ENCODE measurements at places on chromosomes 2 and 18. TPM values are rescaled to one million over a fixed set of nuclear protein-coding genes. Genes with fewer than 3 reads are reported as not detected.
A peak's percentile ranks its signal among the peaks of the same experiment; 100 is the strongest.

The CRYGC gene
- total RNA-seq: not detected

DNA sequence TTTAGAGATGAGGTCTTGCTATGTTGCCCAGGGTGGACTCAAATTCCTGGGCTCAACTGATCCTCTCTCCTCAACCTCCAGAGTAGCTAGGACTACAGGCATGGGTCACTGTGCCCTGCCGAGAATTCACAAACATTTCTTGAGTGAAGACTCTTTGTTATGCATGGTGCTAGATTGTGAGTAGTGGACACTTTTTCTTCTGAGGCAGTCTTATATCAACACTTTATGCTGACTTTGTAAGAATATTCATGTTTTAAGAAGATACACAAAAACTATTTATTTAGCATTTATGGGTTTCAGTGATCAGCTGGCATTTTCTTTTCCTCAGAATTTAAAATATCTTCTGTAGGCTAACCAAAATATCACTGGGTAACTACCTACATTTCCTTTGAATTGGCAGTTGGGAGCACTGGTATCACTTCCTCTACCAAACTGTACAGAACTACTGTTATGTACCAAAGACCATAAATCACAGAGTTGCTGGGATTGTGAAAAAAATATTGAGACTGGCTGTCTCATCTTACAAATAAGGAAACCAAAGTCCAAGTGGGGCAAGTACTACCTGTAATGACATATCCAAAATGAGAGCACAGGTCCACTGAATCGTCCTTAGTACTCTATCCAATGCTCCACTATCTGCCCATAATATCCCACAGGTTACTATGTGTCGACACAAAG is 34.0 kb downstream of the DOCK10 start:
- no peak for DNase-seq

The SERPINB3 gene
- 0.17 TPM for total RNA-seq

DNA sequence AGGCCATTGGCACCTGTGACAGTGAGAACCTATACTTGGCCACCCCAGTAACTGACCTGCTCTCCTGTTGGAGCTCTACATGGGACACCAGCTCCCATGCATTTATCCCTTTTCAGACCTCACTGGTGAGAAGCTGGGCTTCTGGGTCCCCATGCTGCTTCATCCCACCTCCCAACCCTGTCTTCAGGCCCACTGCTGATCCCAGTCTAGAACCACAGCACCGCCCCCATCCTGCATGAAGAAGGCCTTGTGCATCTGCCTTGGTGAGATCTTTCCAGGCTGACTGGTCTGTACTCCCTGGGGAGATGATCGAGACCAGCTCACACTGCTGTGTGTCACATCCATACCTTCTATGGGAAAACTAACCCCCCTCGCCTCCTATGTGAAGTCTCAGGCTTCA is 22.7 kb downstream of the TTC32 start:
- DNase-seq: no peak

DNA sequence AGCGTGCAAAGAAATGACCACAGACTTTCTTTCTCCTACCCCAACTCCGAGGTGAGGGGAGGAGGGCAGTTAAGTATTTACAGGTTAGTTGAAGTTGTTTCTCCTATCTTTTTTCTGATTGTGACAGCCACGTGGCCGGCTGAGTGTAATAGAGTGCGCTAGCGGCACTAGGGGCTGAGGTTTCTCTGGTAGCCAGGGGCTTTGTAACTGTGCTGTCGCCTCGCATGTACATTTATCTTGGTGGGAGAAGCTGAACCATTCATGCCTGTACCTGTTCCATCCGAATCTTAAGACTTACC is 214.1 kb upstream of the STON1 start:
- DNase-seq: no peak

DNA sequence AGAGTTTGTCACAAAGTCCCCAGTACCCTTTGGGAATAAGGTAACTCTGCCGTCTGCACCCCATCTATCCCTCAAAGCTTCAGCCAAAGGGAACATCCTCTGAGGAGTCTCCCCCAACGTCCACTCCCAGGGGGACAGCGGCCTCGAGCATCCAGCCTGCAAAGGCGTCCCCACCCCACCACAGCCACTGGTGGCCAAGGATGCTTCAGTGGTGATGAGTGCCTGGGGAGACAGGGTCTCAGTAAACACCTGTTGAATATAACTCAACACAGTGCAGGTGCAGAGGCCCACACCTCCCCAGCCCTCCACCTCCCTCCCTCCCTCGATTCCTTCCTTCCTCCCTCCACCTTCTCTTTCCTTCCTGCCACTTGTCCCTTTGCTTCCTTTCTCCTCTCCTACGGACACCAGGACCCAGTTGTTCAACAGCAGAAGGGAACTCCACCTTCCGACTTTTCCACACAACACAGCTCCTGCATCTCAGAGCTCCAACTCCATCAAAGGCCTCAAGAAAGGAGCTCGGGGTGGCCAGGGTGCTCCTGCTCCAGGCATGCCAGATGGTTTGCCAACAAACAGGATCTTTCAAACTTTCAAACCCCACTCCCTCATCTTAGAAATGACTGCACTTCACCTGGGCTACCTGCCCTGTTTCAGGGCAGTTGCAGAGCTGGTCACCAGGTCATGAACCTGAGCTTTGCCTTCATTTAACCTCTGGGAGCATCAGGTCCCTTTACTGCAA is 87.8 kb upstream of the SNTG2 start:
- no peak for DNase-seq

DNA sequence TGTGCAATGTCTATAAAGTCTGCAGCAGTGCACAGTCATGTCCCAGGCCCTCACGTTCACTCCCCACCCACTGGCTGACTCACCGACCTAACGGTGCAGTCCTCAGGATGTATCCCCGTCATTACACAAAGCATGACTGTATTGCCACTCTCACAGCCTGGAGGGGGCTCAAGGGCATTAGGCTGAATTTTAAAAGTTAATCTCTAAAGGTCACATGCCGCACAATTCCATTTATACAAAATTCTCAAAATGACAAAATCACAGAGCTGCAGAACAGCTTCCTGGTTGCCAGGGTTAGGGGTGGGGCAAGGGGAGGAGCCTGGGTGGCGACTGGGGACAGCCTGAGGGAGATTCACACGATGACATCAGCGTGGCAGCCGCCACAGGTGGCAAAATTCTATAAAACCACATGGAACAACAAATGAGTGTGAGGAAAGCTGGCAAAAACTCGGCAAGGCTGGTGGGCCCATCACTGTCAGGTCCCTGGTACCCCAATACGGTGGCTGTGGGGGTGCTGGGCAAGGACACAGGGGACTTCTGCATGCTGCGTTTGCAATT is 97.6 kb downstream of the NDUFA10 start:
- DNase-seq: peak; percentile 75

GRCh38 chr2:70616168-70616694 is 62.6 kb upstream of the TGFA start:
- no peak for DNase-seq

GRCh38 chr18:2303517-2304238 is 267.6 kb downstream of the METTL4 start:
- DNase-seq: peak; percentile 62

- no peak for DNase-seq
These were observed 125.9 kb downstream of the LYPD6 start for GRCh38 chr2:149456285-149456684.

DNA sequence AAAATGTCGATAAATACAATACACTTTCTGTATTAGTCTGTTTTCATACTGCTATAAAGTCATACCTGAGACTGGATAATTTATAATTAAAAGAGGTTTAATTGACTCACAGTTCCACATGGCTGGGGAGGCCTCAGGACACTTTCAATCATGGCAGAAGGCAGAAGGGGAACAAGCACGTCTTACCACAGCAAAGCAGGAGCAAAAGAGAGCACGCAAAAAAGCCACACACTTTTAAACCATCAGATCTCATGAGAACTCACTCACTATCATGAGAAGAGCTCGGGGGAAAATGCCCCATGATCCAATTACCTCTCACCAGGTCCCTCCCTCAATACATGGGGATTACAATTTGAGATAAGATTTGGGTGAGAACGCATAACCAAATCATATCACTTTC is 256.7 kb downstream of the ANAPC1 start:
- no peak for DNase-seq

GRCh38 chr2:219198974-219199373 is 7.6 kb upstream of the ZFAND2B start:
- no peak for DNase-seq

The TMEM17 gene
- total RNA-seq: 0.51 TPM

The RPRD1A gene
- 58.4 TPM for total RNA-seq

DNA sequence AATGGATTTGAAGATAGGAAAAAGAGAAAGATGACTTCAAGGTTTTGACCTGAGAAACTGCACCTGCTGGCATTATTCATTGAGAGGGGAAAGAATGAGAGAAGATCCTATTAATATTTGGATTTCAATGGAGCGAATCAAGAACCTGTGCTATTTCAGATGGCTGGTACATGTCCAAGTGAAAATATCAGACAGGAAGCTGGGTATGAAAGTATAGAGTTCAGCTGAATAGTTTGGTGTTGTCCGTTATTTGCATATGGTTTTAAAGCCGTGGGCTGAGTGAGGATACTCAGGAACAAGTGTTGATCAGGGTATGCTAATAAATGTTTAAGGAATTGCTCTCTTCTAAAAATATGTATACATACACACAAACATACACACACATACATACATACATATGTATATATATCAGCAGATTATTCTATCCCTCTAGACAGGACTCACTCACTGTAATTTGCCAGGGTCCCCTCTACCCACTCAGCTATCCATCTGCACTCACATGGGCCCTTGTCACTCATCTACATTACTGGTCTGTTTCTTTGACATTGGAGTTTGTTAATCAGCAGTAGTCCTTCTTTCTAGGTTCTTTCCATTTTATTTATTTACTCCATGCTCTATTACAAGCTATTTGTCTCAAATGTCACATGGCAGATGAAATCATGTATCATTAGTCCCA is 33.9 kb upstream of the IKZF2 start:
- DNase-seq: no peak

The C1D gene
- total RNA-seq: 20.8 TPM

DNA sequence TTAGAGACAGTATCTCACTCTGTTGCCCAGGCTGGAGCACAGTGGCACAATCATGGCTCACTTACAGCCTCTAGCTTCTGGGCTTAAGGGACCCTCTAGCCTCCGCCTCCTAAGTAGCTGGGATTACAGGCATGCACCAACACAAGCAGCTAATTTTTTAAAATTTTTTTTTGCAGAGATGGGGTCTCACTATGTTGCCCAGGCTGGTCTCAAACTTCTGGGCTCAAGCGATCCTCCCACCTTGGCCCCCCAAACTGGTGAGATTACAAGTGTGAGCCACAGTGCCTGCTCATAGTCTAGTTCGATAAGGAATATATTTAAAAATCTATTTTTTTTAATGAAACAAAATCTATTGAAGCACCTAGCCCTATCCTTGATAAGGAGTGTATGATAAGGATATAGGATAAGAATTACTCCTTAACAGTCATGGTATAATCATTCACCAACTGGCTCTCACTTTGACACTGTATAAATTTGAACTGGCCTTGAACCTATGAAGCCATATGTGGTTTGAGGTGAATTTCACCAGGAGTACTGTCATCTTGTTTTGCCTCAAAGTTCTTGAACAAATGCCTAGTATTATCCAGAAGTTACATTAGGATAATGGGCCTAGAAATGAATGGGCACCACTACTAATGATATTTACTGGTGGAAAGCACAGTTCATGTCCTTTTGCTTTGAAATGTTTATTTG is 71.1 kb downstream of the EXOC6B start:
- DNase-seq: no peak

DNA sequence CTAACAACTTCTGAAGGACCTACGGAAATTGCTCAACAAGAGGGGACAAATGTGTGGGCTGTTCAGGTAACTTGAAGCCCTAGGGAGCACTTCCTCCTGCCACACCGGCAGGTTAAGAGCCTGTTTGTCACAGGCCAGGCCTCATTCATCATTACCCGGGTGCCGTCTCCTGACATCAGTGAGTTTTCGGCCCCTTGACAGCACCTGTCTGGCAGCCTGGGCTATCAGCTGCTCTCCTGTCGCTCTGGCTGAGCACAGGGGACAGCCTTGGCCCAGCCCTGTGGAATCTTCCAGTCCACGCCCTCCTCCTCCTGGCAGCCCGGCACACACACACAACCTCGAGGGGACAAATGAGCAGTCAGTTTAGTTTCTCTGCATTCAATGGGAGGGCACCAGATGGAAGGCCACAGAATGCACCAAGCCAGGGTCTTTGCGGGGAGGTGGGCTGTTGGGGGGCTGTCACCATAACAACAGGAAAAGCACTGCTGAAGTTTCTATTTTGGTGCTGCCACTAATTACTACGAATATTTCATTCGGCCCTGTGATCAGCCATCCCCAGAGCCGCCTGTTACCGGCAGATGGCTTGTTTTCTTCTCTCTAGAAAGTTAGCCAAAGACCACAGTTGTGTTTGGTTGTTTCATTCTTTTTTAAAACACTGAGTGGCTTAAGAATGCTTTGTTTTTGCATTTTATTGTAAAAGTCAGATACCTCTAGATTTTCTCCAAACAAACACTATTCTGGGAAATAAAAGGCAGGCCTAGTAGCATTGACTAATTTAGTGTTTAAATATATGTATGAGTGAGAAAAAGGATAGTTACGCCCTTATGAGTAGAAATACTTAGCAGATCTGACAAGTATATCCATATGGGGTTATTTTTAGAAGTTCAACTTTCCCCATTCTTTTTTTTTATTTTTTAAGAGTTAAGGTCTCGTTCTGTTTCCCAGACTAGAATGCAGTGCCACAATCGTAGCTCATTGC is 189.9 kb upstream of the NDUFV2 start:
- no peak for DNase-seq

DNA sequence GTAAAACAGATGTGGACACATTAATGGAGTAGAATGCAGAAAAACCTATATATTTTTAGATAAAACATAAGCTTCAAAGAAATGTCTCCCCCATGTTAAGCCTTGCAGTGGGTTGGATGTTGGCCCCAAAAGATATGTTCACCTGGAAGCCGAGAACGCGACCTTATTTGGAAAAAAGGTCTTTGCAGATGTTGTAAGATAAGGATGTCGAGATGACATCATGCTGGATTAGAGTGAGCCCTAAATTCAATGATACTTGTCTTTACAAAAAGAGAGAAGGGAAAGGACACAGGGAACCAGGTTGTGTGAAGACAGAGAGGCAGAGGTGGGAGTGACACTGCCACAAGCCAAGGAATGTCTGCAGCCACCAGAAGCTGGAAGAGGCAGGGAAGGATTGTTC is 3.1 kb upstream of the NCK2 start:
- no peak for DNase-seq

GRCh38 chr2:219684721-219685689 is 57.6 kb downstream of the SLC4A3 start:
- DNase-seq: peak; percentile 15

DNA sequence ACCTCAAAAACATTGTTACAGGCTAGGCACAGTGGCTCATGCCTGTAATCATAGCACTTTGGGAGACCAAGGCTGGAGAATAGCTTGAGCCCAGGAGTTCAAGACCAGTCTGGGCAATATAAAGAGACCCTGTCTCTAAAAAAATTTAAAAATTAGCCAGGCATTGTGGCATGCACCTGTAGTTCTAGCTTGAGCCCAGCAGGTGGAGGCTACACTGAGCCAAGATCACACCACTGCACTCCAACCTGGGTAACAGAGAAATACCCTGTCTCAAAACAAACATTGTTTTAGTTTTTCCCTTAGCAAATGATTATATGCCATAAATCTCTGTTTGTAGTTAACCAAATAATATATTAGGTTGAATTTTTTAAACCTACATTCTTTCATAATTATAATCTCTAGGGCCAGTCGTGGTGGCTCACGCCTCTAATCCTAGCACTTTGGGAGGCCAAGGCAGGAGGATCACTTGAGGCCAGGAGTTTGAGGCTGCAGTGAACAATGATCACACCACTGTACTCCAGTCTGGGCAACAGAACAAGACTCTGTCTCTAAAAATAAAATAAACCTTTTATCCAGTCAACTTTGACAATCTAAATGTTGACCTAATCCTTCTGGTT is 13.3 kb upstream of the CYP20A1 start:
- DNase-seq: peak; percentile 58
